ENCODE measurements at places on chromosomes 2 and 18.

- DNase-seq, result no peak
Observed at GRCh38 chr2:179275253-179276012, 10.8 kb upstream of the SESTD1 start.

DNA sequence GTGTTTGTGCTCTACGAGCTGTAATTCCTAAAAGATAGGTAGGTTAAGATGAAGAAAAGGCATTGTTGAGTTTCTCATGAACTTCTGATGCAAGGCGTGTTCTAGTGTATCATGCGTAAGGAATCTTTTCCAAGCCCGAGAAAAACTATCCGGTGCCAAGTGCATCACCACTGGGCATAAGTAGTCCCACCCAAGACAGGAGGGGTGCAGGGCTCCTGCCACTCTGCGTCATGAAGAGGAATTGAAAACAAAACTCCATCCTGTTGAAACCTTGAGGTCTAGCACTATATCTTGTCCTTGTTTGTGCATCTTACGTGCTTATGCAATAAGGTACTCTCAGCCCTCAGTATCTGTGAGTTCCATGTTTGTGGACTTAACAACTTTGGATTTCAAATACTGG is 45.7 kb downstream of the RAB31 start:
- no peak for DNase-seq

- no peak for DNase-seq
Observed at GRCh38 chr2:169806586-169806985, 7.9 kb downstream of the SSB start.

DNA sequence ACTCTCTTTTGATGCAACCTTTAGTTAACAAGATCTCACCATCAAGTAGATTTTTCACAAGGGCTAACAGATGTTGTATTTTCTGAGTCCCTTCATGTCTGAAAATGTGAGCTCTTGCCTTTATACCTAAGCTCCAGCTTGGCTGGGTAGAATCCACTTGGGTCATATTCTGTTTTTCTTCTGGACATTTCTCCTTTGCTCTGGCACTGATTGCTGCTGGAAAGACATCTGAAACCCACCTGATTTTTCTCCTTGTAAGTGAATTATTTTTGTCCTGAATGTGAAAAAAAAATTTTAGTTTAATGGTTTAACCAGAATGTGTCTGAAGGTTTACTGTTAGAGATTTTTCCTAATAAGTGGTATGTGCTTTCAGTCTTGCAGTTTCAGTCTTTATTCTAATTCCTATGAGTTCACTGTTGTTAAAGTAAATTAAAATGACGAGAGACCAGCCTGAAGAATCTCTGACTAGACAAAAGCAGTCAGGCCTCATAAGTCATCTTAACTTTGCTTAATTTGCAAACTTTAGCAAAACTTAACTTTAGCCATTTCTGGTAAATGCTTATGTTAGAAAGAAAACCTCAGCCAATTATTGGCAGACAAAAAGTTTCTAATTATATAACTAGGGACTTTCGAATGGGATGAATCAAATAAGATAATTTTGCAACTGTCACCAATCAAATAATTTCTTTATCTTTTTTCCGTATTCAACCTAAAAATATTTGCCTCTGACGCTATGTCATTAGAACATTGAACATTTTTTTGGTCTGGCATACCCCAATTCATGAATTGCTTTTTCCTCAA is 70.8 kb downstream of the ACAA2 start:
- no peak for DNase-seq

GRCh38 chr2:101002562-101003277 is 631 bp downstream of the RPL31 start:
- peak; percentile 14 for DNase-seq

GRCh38 chr2:223041527-223042109 is 10.4 kb upstream of the KCNE4 start:
- peak; percentile 98 for DNase-seq

DNA sequence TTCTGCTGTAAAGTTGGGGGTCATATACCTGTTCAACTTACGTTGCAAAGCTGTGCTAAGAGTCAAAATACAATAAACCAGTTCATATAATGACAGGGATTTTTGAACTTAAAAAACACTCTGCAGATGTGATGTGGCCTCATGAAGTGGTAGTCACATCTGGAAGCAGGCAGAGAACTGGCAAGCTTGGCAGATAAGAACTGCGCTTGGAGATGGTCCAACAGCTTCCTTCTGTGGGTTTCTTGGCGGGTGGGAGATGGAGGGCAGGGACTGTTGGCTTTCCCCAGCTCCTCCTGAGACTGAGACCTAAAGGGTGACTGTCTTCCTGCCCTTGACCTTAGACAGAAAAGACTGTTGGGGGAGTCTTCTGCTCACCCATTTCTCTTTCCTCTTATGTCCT is 140.4 kb downstream of the CTIF start:
- no peak for DNase-seq

DNA sequence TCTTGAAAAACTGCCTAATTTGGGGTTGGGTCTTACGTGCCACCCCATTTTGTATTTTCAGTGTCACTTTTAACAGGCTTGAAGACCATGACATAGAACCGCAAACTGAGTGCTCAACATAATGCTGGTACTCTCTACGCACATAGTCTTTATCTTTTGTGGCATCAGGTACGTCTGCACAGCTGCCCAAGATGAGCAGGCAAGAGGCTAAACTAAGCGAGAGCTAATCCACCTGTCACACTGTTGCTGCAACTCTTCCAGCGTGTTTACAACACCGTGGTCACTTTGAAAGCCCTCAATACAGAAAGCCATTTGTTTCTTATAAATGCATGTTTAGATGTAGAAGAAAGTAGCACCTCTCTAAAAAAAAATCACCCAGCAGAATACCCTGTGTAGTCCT is 270.0 kb upstream of the TCF4 start:
- DNase-seq, result no peak

DNA sequence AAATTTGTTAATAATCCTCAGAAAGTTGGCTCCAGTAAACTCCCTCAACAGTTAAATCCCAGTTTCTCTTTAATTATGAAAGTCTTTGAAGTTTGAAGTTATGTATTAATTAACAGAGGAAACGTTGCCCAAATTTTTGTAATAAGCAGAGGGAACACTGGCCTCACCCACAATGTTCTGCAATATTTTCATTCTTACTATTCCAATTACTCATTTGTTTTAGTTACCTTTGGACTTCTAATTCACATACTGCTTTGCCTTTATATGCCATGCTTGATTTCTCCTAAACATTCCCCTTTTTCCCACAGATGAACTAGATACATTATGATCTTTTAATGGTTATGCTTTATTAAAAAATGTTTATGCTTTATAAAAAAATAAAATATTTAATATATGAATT is 61.3 kb downstream of the RELCH start:
- DNase-seq, result no peak

- peak; percentile 76 for DNase-seq
Observed at GRCh38 chr2:20930928-20931327, 108.0 kb upstream of the LDAH start.

GRCh38 chr2:8067784-8068336 is 614.0 kb upstream of the ID2 start:
- no peak for DNase-seq

DNA sequence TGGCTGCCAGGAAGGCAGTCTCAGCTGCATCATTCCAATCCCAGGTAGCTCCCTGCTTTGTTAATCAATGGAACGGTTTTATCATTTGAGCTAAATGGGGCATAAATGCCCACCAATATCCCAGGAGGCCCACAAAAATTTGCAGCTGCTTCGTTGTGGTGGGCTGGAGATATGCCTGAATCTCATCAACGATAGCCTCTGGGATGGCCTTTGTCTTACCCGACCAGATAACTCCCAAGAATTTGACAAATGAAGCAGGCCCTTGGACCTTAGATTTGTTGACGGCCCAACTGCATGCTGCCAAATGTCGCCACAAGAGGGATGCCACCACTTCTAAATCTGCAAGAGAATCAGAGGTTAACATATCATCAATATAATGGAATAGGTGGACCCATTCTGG is 236.4 kb downstream of the MBD5 start:
- no peak for DNase-seq

DNA sequence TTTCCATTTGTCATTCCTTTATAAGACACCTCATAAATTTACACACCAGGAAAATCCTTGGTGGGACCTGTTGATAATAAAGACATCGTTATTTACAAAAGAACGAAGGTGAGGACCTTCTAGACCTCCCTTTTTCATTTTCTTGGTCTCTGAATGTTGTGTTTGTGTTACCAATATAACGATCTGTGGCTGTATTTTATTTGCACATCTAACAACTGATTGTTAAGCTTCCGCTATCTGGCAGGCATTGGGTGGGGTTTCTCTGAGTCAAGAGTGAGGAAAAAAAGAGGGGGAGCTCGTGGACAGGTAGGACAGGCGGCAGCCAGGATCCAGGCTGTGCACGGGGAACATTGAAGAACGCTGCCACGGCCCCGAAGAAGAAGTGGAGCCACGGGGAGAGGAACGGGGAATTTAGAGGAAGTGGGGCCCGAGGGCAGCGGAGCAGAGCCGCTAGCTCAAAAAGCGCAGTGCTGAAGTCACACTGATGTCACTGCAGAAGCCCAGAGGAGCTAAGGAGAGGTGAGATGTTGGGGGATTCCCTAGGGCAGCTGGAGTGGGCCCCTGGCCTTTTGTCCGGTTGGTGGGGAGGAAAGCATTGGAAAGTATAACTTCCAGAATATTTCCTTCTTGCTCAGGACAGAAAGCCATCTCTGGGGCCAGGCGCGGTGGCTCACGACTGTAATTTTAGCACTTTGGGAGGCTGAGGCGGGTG is 20.9 kb upstream of the DNMT3A start:
- DNase-seq, result peak; percentile 25

DNA sequence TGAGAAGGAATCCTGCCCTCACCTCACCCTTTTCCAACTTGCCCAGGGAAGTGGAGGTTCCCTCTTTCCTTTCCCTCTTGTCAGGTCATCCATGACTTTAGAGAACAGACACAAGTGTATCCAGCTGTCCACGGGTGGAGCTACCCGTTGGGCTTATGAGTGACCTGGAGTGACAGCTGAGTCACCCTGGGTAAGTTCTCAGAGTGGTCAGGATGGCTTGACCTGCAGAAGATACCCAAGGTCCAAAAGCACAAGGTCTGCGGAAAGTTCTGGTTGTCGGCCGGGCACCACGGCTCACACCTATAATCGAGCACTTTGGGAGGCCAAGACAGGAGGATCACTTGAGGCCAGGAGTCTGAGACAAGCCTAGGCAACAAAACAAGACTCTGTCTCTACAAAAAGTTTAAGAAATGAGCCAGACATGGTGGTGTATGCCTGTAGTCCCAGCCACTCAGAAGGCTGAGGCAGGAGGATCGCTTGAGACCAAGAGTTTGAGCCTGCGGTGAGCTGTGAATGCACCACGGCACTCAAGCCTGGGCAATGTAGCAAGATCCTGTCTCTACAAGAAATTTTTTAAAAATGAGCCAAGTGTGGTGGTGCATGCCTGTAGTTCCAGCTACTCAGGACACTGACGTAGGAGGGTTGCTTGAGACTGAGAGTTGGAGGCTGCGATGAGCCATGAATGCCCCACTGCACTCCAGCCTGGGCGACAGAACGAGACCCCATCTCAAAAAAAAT is 14.0 kb upstream of the CNDP1 start:
- DNase-seq, result no peak

- DNase-seq, result no peak
Observed at GRCh38 chr2:202215179-202215578, 23.2 kb downstream of the SUMO1 start.

- DNase-seq, result no peak
Observed at GRCh38 chr2:49585921-49586320, 431.6 kb upstream of the FSHR start.

GRCh38 chr2:160406591-160407392 is 86.8 kb downstream of the RBMS1 start:
- DNase-seq, result peak; percentile 80

DNA sequence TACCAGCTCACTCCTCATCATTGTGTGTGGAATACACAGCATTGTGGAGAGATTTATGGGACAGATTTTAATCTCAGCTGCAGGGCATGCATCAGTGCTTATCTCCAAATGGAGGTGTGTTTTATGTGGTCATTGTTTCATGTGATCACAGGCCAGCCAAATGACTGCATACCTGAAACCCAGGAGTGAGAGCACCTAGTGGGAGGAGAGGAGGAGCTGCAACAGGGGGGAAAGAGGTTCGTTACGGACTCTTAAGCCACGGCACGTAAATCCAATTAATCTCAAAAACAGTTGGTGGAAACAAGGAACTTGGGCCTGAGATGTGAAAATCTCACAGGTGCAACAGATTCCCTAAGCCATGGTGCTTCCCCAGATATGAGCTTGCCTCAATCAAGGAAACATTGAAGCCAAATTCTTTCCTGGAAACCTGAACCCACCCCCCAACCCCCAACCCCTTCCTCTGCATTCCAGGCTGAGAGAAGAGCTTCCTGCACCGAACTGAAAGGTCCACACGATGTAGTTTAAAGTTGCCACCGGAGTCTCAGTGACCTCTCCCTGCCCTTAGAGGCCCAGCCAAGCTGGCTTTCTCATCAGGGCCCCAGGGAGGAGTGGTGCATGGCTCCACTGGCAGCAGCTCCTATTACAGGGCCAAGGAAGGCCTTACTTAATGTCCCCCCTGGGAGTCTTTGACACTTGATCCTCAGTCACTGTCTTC is 167.4 kb downstream of the C1D start:
- no peak for DNase-seq

DNA sequence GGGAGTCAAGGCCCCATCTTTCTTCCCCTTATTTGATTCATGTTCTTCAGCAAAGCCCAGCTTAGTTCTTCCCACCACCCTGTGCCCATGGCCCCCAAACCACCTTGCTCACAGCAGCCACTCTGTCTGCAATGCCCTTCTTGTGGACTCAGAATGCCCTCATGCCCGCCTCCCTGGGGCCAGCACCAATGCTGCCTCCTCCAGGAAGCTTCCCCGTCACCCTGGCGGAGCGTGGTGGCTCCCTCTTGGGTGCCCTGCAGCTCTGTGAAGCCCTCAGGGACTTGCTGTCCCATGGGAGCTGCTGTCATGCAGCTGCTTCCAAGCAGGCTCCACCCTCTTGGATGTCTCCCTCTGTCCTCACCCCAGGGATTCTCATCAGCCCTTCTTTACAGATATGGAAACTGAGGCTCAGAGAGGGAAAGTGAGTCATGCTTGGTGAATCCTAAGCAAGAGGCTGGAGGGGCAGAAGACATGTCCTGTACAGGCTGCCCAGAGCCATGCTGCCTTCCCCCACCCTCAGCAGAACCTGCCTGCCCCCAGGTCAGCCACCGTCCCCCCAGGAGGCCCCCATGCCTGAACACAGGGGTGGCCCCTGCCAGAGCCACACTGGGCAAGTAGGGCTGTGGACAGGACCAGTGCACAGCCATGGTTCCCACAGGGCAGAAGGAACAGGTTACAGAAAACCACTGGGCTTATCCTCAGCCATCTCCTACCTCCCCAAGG is 11.8 kb upstream of the DUSP2 start:
- DNase-seq, result no peak

GRCh38 chr2:136310005-136310495 is 192.1 kb upstream of the CXCR4 start:
- no peak for DNase-seq

All from EL (cell line).